Ureter (tissue), 1 donor: ENCODE measurements at places on chromosomes 7 and 10.
A peak's percentile ranks its signal among the peaks of the same experiment; 100 is the strongest.

DNA sequence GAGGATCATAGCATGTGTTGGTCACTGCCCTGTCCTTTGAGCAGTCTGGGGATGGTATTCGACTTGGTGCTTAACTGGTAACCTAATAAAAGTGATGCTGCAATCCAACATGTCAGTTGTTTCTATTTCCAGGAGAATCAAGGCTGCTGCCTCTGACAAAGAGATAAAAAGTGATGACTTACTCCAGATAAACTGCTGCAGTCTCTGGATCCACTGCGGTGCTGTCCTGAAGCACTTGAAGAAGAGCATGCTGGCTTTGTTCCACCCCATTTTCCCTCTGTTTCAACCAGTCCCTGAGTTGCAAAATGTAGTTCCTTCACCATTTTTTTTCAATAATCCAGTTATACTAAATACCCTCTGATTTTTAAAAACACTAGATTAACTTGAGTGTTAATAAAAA, 403.5 kb upstream of the ANKRD30A start:
- no peak for DNase-seq

DNA sequence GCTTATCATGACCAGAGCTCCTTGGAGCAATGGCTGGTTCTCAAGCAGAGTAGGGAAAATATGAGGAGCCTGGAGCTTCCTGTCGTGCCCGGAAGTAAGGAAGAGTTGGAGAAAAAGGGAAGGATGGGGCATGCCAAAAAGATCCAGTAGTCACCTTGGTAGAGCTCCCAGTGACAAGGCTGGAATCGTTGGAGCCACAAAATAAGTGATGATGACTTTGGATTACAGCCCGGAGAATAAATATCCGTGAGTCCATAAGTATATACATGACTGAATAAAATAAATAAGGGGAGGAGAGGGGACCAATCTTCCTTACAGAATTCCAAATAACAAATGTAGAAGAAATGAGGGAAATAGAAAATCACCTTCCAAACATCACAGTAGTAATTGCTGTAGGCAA, 29.3 kb downstream of the LMTK2 start:
- no peak for DNase-seq

DNA sequence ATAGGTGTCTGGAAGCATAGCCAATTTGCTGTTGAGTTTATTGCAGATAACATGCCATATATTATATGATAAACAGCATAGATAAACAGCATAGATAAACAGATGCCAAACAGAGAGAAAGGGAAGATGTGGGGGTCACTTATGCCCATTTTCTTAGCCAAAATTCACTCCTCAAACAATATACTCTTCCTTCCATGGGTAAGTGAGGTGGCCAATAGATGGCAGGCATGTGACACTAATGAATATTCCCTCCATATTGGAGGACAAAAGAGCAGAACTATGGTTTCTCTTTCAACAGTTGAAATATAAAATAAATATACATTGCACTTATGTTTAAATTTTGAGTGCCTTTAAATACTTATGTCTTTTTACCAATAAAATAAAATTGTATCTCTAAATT, 1212.8 kb downstream of the REEP3 start:
- no peak for DNase-seq

GRCh38 chr7:15607529-15608210, 45.9 kb upstream of the AGMO start:
- no peak for DNase-seq

DNA sequence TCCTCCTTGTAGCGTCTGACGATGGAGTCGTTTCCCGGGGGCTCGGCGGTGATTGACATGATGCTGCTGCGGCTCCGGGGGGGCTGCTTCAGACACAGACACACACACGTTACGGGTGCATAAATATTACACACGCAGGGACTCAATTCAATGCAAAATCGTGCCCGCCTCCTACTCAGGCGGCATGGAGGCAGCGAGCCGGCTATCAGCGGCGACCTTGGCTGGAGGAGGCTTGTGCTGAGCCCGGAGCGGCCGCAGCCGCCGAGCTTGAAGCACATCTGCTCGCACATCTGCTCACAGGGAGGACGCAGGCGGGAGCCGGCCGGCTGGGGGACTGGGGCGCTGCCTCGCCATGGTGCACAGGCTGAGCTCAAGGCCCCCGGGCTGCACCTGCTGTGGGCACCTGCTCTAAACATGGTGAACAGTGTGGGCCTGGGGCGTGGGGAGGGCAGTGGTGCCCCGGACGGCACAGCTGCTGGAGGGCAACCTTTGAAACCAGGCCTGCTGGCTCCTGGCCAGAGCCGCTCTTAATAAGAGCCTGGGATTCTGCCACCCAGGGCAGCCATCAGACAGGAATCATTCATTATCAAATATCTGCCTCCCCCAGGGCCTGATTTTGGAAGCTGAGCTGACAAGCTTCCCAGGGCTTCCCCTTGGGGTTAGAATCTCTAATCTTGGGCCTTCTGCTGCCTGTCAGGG, 84.7 kb upstream of the GNA12 start:
- DNase-seq = no peak

DNA sequence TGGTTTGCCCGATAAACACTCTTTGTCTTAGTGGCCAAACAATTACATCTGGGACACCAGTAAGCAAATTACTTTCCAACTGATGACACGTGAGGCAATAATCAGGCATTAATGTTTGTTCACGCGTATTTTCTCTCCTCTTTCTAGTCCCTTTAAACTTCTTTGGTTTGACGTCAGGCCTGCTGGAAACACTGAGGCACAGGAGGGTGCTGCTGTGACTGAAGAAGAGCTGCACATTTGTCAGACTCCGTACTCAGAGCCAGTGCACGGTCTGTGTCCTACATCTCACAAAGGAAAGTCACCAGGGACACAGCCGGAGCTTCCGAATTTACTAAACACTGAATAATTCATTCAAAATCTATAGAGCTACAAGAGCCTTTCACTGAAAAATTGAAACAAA, 57.6 kb upstream of the ANAPC16 start:
- DNase-seq = no peak

DNA sequence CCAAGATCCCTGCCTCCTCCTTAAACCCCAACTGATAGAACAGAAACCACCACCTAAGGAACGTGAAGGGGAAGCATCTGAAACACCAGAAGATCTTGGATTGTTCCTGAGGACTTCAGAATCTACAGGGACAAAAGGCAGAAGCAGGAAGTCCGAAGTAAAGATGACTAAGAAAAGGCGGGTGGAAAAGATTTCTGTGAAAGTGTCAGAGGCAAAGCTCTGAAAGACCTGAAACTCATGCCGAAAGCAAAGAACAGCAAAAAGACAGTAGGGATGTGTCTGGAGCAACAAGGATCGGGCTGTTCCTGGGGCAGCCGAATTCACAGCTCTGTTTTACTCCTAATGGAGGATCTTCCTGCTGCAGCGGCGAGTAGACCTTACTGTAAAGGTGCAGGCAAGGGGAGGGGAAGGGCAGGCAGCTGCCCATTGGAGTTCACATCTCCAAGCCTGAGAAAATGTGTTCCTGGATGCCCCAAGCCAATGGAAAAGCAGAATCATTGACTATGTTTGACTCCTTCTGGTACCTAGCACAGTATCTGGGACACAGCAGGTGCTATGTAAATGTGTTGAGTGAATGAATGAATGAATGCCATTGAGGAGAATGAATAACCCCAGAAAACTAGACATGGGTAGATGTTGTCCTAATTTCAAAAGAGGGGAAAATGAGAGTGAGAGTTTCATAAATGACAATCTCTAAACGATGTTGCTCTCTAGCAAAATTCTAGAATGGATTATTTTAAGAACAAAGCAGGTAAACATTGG, 40.4 kb downstream of the PDIA4 start:
- DNase-seq = no peak

DNA sequence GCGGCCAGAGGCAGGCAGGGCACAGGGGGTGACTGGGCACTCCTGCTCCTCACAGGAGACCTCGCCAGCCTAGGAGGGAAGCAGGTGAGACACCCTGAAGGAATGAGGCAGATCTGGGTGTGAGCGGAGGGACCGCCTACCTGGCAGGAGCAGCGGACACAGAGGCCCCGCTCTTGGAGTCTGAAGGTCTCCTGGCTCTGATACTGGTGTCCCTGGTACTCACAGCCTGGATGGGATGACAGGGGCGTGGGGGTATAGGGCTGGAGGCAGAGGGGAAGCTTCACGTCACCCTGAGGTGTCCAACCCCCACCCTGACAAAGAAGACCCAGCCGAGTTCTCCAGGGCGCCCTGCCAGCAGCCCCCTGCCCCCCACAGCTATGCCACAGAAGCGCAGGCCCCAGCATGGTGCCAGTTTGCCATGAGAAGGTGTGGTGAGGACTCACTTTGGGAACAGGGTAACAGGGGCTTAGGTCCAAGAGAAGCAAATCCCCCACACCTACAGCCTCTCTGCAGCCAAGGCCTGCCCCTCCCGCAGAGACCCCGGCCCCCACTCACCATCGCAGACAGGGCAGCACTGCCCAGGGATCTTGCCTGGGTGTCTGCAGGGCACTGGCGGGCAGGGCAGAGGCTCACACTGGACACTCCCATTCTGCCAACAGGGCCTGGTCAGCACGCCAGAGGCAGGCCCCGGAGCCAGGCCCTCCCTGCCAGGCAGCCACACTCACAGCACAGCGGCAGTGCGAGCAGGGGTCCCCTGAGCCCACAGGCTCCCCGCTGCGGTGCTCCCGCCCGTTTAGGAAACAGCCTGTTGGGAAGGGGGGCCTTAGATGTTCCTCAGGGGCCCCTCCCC, 17.0 kb downstream of the KCP start:
- DNase-seq = peak; percentile 73

- no peak for DNase-seq
Observed at GRCh38 chr10:1316121-1316808, 260.1 kb downstream of the WDR37 start.
